SK-N-DZ (cell line): ENCODE measurements at places on chromosomes 6 and 20.

GRCh38 chr6:73766040-73766439 is 70.0 kb downstream of the CD109 start:
- DNase-seq = no peak

GRCh38 chr6:15804164-15805154 is 141.6 kb upstream of the DTNBP1 start:
- peak; percentile 31 for DNase-seq

GRCh38 chr20:58695895-58696375 is 3.3 kb downstream of the NPEPL1 start:
- DNase-seq = no peak

- DNase-seq = no peak
These were observed 38.1 kb downstream of the IRF4 start for GRCh38 chr6:429515-430121.

- DNase-seq = no peak
These were observed at the start of gene SLPI for GRCh38 chr20:45254383-45255262. Gene SLPI (minus strand): TSS chr20:45254564. CDS start chr20:45254543, 21 bp downstream.
